ENCODE measurements at places on chromosomes 1 and 21.
A peak's percentile ranks its signal among the peaks of the same experiment; 100 is the strongest.

- no peak for DNase-seq
Observed at GRCh38 chr1:235100194-235100772, 28.4 kb downstream of the TOMM20 start.

GRCh38 chr21:14086553-14086952 lies 124.2 kb downstream of the LIPI start:
- DNase-seq = no peak

DNA sequence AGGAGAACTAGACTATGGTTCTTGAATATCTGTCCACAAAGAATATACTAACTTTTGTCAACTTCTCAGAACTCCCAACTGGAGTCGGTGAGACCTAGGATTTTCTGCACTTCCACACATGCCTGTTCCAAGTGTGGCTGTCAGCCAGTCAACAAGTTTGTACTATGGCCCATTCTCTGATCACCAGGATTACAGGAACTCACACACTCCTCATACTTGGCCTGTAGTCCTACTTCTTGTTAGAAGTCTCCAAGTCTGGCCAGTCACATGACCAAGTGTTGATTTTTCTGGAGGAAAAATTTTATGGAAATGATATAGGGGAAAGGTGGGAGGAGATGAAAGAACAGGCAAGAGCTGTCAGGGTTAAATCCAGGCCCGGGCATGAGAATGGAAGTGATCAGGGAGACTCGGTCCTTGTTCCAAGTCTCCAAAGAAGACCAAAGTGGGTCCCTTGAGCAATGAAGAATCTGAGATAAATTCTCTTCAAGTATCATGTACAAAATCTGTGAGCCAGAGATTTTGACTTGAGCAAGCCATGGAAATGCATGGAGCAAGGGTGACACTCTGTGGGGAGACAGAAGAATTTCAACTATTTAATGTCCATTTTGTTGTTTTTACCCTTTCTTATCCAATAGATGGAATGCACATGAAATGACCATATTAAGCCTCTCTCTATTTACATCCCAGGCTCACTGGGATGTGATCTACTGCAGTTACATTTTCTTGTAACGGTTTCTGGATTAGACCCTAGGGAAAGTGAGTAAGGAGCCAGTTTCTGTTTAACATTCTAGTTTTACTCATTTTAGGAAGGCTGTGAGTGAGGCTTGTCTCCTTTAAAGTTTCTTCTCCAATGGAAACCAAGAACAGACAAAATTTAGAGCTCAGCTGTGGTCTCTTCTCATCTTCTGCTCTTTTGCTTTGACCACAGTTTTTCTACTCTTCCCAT lies 320.9 kb downstream of the ASTN1 start:
- no peak for DNase-seq

- no peak for DNase-seq
Observed at GRCh38 chr1:185487026-185487425, 170.0 kb upstream of the IVNS1ABP start.

GRCh38 chr1:11365744-11366387 lies 92.9 kb downstream of the UBIAD1 start:
- DNase-seq = no peak

DNA sequence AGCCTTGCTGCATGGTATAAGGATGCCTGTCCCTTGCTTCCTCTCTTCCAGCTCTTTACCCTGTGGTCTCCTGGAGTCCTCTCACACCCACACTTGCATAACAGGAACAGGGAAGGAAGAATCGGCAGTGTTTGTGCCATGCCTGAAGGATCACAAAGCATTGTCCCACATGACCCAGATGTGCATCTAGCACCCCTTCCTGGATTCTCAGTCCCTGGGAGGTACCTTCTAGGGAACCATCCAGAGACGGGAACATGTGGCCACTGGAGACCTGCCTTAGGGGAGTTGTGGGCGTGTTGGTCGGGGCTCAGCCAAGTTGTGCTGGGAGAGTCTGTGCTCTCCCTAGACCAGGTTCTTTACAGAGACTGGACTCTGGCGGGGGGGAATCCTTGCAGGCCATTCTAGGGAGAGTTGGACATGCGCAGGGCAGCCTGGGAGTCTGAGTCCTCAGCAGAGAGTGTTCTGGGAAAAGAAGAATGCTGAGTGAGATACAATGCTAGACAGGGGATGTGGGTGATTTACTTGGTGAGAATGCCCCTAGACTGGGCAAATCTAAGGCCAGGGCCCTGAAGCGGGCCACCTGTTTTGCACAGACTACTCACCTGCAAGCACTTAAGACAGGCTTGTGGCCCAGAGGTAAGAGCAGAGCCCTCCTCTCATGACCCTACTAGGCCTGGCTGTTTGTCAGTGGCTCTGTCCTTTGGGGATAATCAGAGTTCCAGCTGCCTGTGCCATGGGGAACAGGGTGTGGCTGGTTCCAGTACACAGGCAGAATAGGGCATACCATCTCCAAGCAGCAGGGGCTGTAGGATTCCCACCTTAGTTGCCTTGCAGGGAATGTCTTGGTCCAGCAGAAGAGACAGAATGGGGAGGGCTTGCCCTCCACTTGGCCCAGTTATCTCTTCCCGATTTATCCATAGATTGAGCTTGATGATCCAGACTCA lies 89.8 kb downstream of the MAN1C1 start:
- no peak for DNase-seq

DNA sequence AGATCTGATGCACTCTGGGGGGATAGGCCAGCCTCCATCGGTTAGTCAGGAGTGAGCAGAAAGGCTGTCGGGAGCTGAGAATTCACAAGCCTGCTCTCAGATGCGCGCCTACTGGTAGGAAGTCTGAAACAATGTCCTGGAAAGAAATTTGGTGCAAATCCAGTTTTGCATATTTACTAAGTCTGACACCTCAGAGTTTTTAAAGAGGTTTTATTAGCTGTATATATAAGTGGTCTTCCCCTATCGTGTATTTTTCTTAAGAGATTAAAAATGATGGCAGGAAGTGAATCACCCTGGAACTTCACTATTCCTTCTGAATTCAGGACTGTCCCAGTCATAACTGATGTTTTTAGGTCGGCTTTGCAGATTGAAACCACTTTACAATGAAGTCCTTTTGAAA lies 99.8 kb upstream of the C1orf105 start:
- no peak for DNase-seq

- peak; percentile 86 for DNase-seq
Observed at GRCh38 chr1:182193908-182194550, 132.5 kb upstream of the ZNF648 start.

GRCh38 chr1:219041141-219041540 lies 132.5 kb upstream of the LYPLAL1 start:
- no peak for DNase-seq

DNA sequence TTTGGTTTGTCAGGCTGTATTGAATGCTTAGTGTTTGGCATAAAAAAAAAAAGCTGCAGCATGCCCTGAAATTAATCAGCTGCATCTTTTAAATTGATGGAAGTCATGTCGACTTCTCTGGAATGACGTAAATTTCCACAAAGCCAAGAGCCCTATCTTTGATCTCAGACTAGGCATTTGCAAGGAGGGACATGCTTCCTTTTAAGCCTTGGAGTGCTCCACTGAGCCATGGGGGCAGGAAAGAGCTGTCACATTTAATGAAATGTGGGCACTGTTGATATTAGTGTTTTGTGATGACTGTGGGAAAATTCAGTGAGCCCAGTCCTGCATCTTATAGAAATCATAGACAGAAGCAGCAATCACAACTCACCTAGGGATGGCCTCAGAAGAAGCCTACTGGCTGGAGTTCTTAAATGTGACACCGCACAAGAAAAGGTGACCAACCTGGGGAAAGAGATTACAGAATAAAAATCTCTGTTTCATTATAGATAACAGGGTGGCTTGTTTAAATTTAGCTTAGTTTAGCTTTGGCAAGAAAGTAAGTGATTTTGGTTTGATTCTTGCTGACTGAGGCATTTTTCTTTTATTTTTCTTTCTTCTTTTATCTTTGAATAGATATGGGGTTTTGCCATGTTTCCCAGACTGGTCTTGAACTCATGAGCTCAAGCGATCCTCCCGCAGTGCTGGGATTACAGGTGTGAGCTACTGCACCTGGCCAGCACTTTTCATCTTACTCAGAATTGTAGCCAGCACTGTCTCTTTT lies 188.2 kb downstream of the HHAT start:
- DNase-seq = no peak

GRCh38 chr1:55524006-55524405 lies 308.8 kb upstream of the USP24 start:
- no peak for DNase-seq

DNA sequence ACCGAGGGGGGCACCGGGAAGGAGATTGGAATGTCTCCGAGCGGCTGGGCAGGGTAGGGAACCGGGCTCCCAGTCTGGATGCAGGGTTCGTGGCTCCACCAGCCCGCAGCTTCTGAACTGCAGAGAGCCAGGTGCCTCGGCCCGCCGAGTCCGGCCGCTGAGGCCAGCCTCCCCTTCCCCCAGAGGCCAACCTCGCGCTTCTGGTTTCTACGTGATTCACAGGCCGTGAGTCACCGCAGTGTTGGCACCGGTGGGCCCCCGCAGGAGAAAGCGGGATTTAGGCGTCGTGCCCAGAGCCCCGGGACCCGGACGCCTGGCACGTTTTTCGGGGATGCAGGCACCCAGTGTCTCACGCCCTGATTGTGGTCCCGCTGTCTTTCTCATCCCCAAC lies 458 bp downstream of the CRABP2 start:
- DNase-seq = no peak

- no peak for DNase-seq
Observed at GRCh38 chr1:210689826-210690225, 361.1 kb downstream of the HHAT start.

- no peak for DNase-seq
Observed at GRCh38 chr1:12435639-12436344, 182.2 kb downstream of the DHRS3 start.

DNA sequence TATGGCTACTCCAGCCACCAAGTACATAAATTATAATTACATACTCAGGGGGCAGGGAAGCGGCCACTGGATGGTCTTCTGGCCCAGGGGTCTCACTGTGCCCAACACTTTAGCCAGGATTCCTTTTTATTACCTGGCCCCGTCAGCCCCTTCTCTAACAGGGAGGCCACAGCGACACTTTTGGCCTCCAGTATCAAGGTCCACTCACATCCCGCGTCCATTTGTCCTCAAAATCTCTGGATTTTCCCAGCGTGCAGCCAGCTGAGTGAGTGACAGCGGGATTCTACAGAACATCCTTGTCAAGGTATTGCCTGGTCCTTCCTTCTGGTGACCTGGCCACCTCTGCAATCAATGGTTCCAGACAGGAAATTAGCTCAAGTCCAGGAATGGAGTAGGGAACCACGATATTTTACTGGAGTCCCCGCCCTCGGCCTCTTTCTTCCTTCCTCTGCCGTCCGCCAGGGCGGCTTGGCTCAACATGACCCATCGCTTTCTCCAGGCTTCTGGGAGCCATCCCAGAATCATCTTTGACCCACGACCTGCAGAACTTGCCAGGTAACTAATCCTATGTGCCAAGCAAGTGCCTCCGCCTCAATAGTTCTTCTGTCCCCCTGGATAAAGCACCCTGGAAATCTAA lies 2.7 kb upstream of the COL6A2 start:
- no peak for DNase-seq

DNA sequence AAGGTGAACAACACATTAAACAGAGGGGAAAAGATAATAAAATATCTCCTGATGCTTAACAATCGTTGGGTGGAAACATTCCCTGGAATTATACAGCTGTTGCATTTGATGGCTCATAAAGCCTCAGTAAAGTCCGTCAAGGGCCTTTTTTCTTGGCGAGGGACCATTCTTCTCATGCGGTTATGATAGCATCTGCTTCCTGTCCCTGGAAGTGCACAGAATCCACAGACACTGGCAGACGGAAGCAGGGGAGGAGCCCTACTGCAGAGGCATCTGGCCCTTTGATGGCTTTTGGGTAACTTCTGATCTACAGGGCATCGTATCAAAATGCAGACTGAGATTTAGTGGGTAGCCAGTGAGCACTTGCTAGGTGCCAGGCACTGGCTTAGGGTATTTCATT lies 286.9 kb downstream of the KIF26B start:
- no peak for DNase-seq

GRCh38 chr1:109263597-109264378 lies 14.4 kb downstream of the CELSR2 start:
- DNase-seq = peak; percentile 52

GRCh38 chr1:95547005-95547404 lies 313.0 kb downstream of the RWDD3 start:
- no peak for DNase-seq

- no peak for DNase-seq
Observed at GRCh38 chr1:106435269-106435668, 621.2 kb upstream of the PRMT6 start.

DNA sequence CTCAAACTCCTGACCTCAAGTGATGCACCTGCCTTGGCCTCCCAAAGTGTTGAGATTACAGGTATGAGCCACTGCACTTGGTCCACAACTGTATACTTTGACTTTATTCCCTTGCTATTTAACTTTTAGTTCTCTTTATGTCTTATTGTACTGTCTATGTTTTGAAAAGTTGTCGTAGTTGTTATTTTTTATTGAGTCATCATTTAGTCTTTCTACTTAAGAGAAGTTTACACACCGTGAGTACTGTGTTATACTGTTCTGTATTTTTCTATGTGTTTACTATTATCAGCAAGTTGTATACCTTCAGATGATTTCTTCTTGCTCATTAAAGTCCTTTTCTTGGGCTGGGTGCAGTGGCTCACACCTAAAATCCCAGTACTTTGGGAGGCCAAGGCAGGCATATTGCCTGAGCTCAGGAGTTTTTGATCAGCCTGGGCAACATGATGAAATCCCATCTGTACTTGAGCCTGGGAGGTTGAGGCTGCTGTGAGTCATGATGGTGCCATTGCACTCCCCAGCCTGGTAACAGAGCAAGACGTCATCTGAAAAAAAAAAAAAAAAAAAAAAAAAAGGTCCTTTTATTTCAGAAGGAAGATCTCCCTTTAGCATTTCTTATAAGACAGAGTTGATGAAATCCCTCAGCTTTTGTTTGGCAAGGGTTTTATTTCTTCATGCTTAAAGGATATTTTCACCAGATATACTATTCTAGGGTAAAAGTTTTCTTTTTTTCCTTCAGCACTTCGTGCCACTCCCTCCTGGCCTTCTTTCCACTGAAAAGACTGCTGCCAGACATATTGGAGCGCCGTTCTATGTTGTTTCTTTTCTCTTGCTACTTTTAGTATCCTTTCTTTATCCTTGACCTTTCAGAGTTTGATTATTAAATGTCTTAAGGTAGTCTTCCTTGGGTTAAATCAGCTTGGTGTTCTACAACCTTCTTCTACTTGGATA lies 47.6 kb downstream of the TNFSF18 start:
- no peak for DNase-seq

Data from gastrocnemius medialis (tissue), 4 donors.